NCI-H446 (cell line): ENCODE measurements at places on chromosomes 12 and 14.
A peak's percentile ranks its signal among the peaks of the same experiment; 100 is the strongest.

DNA sequence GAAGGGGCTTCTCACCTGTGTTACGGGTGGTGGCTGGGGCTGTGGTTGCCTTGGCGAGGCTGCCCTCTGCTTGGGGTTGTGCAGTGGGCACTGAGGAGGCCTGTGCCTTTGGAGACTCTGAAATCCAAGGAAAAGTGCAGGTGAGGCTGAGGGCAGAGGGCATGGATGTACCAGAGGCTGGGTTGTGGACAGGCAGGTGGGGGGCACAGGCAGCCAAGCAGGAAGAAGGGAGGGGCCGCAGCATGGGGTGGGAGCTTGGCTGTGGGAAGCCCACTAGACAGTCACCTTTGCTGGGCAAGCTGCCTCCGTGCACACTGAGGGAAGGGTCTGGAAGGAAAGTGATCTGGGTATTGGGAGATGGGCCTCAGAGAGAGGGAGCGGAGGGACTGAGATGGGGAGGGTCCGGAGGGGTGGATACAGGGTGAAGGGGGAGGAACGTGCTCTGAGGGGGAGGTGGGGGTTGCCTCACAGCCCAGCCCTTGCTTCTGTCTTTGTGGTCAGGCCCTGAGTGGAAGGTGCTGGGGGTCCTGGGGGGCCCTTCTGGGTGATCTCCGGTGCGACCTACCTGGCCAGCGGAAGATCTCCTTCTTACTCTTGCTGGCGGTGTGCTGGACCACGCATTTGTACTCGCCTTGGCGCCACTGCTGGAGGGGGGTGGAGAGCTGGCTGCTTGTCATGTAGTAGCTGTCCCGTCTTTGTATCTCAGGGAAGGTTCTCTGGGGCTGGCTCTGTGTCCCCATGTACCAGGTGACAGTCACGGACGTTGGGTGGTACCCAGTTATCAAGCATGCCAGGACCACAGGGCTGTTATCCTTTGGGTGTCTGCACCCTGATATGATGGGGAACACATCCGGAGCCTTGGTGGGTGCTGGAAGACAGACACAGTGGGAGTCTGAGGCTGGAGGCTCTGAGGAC, 318.7 kb downstream of the TMEM121 start:
- DNase-seq, result no peak

DNA sequence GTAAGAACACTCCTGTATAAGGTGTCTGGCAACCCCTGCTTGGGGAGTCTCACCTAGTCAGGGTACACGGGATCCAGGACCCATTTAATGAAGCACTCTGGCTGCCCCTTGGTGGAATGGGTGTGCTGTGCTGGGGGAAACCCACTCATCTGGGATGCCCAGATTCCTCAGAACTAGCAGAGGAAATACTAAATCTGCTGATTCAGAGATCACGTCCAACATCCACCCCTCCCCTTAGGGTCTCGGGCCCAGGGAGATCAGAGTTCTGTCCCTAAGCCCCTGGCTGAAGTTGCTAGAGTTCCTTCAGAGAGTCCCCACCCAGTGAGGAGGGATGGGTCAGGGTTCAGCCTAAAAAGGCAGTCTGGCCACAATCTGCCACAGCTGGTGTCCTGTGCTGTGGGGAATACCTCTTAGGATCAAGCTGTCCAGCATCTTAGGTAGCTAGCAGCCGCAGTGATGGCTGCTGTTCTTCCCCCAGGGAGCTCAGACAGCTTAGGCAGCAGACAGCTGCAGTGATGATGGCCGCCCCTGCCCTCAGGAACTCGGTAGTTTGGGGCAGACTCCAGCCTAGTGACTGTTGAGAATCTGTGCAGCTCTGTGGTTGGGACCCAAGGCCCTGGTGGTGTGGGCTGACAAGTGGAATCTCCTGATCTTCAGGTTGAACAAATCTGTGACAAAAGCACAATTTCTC, 74.8 kb downstream of the IFNG-AS1 start:
- no peak for DNase-seq

GRCh38 chr14:64059454-64060198, 206.8 kb downstream of the SYNE2 start:
- no peak for DNase-seq

GRCh38 chr12:56122637-56123036, 4.6 kb downstream of the ZC3H10 start:
- no peak for DNase-seq

DNA sequence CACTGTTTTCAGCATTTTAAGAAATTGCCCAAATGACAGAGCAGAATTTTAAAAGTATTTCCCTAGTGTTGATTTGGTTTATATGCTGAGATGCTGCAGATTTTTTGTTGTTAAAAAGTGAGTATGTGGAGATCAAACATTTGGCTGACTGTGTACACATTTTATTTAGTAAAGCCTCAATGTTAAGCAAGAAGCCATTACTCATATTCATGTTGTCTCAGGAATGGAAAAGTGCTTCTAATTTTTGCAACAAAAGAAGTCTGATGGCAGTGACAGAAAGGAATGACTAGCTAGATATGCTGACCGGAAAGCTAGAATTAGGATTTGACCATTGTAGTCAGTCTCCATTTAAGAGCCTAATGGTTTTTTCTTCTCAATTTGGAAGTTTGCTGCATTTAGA, 22.5 kb downstream of the SLC38A6 start:
- no peak for DNase-seq

- DNase-seq, result no peak
Observed at GRCh38 chr12:103884316-103884715, 43.3 kb upstream of the NT5DC3 start.

DNA sequence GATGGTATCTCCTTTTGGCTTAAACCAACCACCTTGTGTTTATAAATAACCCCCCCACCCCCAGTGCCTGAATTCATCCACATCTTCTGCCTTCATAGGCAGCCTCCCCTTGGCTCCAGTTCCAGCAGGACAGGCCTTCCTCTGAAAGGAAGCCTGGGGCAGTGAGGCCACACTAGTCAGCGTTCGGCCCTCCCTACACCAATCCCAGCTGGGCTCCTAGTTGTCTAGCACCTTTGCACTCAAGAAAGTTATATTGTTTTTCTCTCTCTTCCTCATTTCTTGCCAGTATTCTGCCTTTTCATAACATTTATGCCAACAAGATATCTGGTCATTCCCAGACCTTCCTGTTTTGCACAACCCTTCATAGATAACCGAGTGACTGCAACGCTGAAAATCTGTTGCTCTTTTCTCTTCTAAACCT, 73.1 kb upstream of the ACTN1 start:
- DNase-seq, result no peak

GRCh38 chr12:130480887-130481286, 143.2 kb downstream of the PIWIL1 start:
- DNase-seq, result no peak

GRCh38 chr14:85579942-85580341, 50.0 kb downstream of the FLRT2 start:
- DNase-seq, result no peak

- peak; percentile 96 for DNase-seq
Observed at GRCh38 chr14:73026845-73027542, at the start of gene ZFYVE1. Gene ZFYVE1 (minus strand): TSS chr14:73027106. CDS start chr14:73024508, 2,598 bp downstream.

DNA sequence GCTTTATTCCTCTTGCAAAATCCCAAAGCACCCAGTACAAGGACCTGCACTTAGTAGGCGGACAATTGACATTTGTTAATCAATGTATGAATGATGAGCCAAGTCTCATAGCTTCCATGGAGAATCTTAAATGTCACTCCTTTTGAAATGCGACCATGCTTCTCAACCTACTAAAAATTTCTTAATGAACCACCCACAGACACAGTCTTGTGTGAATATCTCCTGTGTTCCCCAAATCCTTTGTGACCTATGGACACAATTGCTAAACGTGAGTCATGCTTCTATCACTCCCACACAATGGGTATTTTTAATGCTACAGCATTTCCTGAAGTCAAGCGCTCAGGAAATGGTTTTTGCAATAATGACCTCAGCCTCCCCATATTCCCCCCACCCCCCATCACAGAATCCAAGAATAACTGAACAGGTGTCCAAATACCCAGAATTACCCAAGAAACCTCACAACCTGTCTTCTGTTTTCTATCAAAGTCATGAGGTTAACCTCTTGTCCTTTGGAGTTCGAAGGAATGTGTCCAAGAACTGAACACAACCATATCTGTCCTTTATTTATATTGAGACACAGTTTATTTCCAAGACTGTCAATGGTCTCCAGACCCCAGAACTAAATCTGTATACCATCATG, 163.6 kb upstream of the PLEKHG7 start:
- DNase-seq, result no peak

- no peak for DNase-seq
Observed at GRCh38 chr14:61147831-61148549, 133.1 kb downstream of the TMEM30B start.

DNA sequence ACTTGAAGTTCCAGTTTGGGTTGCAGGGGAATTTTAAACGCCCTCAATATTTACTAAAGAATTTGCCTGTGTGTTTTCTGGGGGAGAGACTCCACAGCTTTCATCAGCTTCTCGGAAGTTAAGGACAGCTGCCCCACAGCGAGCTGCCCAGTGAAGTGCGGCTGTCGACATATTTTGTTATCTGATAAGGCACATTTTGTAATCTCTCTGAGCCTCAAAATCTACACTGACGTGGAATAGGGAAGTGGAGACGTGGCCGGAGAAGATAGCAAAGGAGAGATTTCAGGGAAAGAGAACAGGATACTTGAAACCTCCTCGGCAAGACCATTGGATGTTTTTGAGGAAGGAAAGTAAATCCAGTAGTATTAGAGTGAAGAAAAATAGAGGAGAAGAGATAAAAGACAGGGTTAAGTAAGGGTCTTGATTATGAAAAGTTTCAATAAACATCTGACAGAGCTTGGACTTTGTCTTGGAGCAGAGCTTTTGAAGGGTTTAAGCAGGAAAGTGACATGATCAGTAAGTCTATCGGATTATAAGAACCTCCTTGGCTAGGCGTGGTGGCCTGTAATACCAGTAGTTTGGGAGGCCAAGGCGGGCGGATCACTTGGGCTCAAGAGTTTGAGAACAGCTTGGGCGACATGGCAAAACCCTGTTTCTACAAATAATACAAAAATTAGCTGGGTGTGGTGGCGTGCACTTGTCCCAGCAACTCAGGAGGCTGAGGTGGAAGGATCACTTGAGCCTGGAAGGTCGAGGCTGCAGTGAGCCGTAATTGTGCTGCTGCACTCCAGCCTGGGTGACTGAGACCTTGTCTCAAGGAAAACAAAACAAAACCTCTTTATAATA, 1.1 kb downstream of the POLR3B start:
- no peak for DNase-seq

- peak; percentile 85 for DNase-seq
Observed at GRCh38 chr12:78473136-78473535, 391.4 kb upstream of the SYT1 start.

DNA sequence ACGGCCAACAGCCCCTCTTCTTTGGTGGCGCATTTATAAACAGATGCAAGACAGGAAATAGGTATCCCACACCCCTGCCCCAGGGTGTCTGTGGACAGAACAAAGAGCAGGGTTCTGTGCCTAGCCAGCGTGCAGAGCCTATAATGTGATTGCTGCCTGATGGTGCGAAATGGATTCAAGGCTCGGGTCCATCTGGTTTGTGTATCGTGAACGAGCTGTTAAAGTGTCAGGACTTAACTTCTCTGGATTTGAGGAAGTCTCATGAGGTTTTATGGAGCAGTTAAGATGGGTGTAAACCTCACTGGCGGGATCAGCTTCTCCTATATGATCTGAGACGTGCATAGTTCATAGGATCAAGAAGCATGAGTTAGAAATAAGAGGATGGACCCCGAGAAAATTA, 388.7 kb upstream of the TBX3 start:
- DNase-seq, result no peak

GRCh38 chr14:75769047-75769685, 108.1 kb downstream of the TTLL5 start:
- no peak for DNase-seq

DNA sequence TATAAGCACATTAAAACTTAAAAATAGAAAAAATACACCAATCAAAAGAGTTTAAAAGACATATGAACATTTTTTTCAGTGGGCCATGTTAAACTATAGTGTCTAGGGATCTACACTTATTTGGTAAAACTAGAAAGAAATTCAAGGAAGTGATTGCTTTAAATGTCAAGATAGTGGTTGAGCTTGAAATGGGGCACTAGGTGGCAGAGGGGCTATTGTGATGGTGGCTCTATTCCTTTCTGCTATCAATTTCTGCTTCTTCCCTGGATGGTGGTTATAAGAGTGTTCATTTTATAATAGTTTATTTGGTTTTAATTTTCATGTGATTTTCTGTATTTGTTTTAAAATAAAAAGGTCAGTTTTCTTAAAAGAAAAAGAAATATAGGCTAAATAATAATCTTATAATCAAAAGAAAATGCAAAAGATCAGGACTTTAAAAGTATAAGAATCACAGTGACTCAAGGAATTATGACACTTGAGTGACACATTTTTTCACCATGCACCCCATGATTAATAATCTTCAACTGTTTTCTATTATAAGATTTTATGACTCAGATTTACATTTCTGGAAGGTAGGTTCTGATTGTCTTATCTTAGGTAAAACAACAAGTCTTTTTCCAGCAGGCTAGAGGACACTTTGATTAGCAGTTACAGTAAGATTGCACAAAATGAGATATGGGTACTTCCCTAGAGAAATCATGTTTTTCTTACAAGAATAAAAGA, 137.5 kb downstream of the FSCB start:
- no peak for DNase-seq
